ENCODE measurements at places on chromosomes 11 and 22.

GRCh38 chr11:78332872-78333271 lies 84.7 kb downstream of the GAB2 start:
- H3K36me3 ChIP-seq, result no peaks in the 10 kb centered on the region
- H3K27ac ChIP-seq, result no peak overlapping the region
- no peak for DNase-seq
- no peaks in the 10 kb centered on the region for H3K27me3 ChIP-seq

- peaks cover 29% of the 10 kb centered on the region for H3K4me1 ChIP-seq
- no peak overlapping the region for H3K27ac ChIP-seq
- H3K27me3 ChIP-seq, result no peaks in the 10 kb centered on the region
- peaks cover 47% of the 10 kb centered on the region for H3K36me3 ChIP-seq
- H3K4me3 ChIP-seq, result no peak overlapping the region
- no peak for DNase-seq
Observed at GRCh38 chr22:46972256-46972655, 209.8 kb downstream of the TBC1D22A start.

DNA sequence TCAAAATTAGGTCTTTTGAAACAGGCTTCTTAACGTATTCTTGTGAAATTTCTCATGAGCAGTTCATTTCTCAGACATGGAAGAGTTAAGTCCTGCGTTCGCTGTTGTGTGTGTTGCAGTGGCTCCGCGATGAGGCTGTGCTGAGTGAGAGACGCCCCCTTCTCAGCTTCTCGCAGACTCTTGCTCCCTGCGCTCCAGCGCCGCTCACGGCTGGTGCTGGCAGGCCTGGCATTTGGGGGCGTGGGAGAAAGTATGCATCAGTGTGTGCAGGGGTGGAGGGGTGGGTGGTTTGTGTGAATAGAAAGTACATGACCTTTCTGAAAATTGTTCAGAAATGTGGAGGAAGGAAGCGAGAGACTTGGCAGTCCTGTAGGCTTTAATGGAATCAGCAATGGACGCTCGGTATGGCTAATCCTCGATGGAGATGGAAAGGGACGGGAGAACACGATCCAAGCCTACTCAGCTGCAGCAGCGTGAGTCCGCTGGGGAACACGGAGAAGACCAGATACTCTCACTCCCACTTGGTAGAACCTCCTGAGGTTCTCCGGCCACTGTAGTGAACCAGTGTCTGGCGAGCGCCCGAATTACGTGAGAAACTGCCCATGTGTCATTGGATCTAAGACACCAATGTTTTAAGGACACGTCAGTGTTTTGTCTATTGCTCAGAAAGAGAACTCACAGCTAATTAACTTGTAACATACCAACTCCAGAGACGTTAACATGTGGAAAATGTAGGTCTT lies 5.9 kb downstream of the TAB1 start:
- H3K4me3 ChIP-seq, result no peak overlapping the region
- H3K27ac ChIP-seq, result peak overlapping the region; percentile 55
- peaks cover 53% of the 10 kb centered on the region for H3K36me3 ChIP-seq
- peaks cover 73% of the 10 kb centered on the region for H3K4me1 ChIP-seq
- DNase-seq, result no peak
- no peaks in the 10 kb centered on the region for H3K27me3 ChIP-seq

DNA sequence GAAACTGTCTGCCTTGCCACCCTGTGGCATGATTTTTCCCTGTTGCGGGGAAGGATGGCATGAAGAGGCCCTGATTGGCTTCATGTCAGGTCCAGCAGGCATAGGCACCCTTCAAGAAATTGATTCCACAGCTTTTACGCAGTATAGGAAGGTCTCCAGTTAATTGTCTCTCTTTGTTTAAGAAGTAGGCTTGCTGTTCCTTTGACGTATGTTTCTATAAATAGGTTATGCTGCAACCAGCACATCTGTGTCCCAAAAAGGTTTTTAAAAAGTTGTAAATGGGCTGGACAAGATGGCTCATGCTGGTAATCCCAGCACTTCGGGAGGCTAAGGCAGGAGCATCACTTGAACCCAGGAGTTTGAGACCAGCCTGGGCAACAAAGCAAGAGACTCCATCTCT lies 62.6 kb downstream of the CD6 start:
- peaks cover 81% of the 10 kb centered on the region for H3K4me1 ChIP-seq
- H3K36me3 ChIP-seq, result peaks cover 93% of the 10 kb centered on the region
- H3K4me3 ChIP-seq, result no peak overlapping the region
- H3K27me3 ChIP-seq, result no peaks in the 10 kb centered on the region

GRCh38 chr11:221539-221938 lies 14.0 kb downstream of the RIC8A start:
- no peak for DNase-seq
- H3K36me3 ChIP-seq, result peaks cover 21% of the 10 kb centered on the region
- H3K4me3 ChIP-seq, result no peak overlapping the region
- no peak overlapping the region for H3K27ac ChIP-seq
- no peaks in the 10 kb centered on the region for H3K27me3 ChIP-seq

GRCh38 chr11:2557381-2557780 lies 112.6 kb downstream of the KCNQ1 start:
- no peak overlapping the region for H3K4me3 ChIP-seq
- H3K4me1 ChIP-seq, result peaks cover 6% of the 10 kb centered on the region
- H3K36me3 ChIP-seq, result no peaks in the 10 kb centered on the region

GRCh38 chr22:27840436-27840835 lies 38.9 kb upstream of the MN1 start:
- H3K27ac ChIP-seq, result peak overlapping the region; percentile 3
- peaks cover 45% of the 10 kb centered on the region for H3K36me3 ChIP-seq
- DNase-seq, result no peak
- no peak overlapping the region for H3K4me3 ChIP-seq
- H3K27me3 ChIP-seq, result no peaks in the 10 kb centered on the region

DNA sequence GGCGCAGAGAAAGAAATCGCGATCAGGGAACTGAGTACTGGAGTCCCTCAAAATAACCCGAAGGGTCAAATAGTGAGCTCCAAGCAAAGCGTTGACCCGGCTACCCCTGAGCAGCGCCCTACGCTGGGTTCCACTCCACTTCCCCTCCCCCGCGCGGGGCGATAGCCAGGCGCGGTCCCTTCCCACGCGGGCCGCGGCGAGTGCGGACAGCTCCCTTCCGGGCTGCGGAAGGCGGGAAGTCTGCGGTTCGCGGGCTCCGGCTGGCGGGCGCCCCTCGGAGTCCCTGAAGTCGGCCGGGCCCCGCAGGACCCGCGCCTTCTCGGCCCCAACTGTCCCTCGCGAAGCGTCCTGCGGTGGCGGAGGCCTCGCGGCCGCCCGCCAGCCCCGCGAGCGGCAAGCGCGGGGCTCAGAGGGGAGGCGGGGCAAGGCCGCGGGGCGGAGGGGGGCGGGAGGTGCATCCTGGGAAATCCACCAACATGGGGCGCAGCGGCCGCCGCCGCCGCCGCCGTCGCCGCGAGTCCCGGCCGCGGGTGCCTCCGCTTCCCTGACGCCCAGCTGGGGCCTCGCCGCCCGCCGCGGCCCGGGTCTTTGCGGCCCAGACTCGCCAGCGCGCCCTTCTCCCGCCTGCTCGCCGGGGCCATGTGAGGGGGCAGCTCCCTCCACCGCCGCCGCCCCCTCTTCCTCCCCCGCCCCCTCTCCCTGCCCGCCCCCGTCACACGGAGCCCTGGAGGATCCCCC lies at the start of gene QSER1:
Gene QSER1, plus strand, starts transcription at position 457 of the 738 bp plus-strand sequence. CDS start 315 bp downstream, outside the sequence.
- H3K36me3 ChIP-seq, result peaks cover 17% of the 10 kb centered on the region
- H3K4me1 ChIP-seq, result peaks cover 35% of the 10 kb centered on the region
- DNase-seq, result peak; percentile 81
- no peaks in the 10 kb centered on the region for H3K27me3 ChIP-seq
- H3K27ac ChIP-seq, result peak within 1 kb of the TSS; percentile 97

- H3K4me1 ChIP-seq, result peaks cover 17% of the 10 kb centered on the region
- no peak for DNase-seq
- no peak overlapping the region for H3K27ac ChIP-seq
Observed at GRCh38 chr11:86460461-86461385, 86.0 kb downstream of the CCDC81 start.

DNA sequence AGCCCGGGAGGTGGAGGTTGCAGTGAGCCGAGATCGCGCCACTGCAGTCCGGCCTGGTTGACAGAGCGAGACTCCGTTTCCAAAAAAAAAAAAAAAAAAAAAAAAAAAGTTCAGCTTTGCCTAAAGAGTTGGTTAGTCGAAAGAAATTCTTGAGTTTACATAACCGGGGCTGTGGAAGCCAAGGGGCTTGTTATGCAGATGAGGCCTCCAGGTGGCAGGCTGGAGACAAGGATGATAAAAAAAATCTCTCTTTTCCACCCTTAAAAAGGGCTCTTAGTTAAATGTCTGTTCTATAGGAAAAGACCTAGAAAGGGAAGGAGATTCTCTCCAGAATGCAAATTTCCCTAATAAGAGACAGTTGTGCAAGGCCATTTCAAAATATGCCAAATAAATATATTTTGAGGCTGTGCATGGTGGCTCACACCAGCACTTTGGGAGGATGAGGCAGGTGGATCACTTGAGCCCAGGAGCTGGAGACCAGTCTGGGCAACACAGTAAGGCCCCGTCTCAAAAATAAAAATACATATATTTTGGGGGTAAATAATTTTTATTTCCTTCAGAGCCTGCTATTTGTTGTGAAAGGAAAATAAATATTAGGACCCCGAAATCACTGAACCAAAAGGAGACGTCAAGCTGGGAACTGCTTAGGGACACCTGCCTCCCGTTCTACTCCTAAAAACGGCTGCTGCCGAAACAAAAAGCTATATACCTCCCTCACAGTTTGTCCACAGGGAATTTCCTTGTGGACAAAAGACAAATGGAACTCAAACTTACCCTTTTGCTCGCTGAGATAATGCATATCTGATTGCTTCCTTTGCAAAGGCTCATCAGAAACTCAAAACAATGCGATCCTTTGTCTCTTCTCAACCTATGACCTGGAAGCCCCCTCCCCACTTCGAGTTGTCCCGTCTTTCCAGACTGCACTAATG lies 2.4 kb upstream of the IFITM2 start:
- H3K36me3 ChIP-seq, result peaks cover 22% of the 10 kb centered on the region
- no peak overlapping the region for H3K27ac ChIP-seq
- no peaks in the 10 kb centered on the region for H3K27me3 ChIP-seq
- peak; percentile 60 for DNase-seq
- peaks cover 52% of the 10 kb centered on the region for H3K4me1 ChIP-seq

GRCh38 chr11:701741-702461 lies 4.1 kb upstream of the EPS8L2 start:
- no peak overlapping the region for H3K4me3 ChIP-seq
- DNase-seq, result no peak
- H3K27ac ChIP-seq, result no peak overlapping the region
- peaks cover 3% of the 10 kb centered on the region for H3K27me3 ChIP-seq
- H3K4me1 ChIP-seq, result peaks cover 20% of the 10 kb centered on the region

GRCh38 chr11:44736791-44737190 lies 10.0 kb downstream of the TSPAN18 start:
- no peak overlapping the region for H3K27ac ChIP-seq
- DNase-seq, result no peak

Measured in activated T-cell treated with anti-CD3 and anti-CD28 coated beads, Interleukin-2, amount 50 U/mL, for 24 hours (primary cell).